ENCODE measurements at places on chromosomes 5 and 9.

DNA sequence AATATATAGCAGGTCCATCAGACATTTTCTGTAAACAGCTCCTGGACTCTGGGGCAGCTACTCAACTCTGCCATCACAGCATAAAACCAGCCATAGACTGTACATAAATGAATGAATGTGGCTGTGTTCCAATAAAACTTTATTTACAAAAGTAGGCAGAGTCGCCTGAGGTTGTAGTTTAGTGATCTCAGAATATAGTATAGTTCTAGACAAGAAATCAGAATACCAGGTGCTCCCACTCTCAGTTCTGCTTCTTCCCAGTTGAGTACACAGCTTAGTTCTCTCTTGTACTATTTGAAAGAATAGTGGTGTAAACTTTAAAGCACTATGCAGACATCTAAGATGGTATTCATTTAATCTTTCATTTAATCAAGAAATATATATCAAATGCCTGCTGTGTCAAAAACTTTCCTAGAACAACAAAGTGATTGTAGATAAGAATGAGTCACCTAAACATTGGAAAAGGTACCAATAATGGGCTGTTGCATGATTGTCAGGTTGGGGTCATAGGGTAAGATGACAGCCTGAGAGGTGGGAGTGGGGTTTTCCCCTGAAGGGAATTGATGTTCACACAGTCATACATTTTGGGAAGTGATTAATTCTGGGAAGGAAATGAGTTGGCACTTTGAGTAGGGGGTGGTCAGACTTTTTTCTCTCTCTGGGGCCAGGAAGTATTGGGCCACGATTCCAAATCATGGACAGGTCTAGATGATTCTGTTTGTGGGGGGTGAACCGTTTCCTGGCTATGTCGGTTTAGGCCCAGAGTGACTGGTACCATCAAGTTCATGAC, 37.0 kb downstream of the TNFSF8 start:
- no peak for DNase-seq

DNA sequence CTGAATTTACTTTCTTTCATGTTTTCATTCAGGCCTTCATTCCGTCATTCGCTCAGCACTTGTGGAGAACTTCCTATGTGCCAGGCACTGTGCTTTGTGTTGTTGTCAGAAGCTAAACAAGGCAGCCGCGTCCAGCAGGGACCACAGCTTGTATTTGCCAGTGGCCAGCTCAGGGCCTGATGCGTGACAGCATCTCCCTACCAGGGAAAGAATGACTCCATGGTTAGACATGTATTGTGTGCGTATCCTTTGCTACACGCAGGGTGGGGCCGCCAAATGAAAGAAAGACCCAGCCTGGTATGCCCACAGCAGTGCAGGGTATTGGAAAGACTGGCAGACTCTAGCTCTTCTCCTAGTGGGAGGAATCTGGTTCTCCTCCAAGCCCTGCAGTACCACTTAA, 4.7 kb upstream of the COL27A1 start:
- DNase-seq = no peak

- no peak for DNase-seq
Observed at GRCh38 chr9:104177003-104177611, 83.0 kb downstream of the SMC2 start.

GRCh38 chr9:13665418-13666066, 386.1 kb upstream of the MPDZ start:
- no peak for DNase-seq

- DNase-seq = no peak
Observed at GRCh38 chr9:81858657-81859430, 69.4 kb upstream of the SPATA31D4 start.

GRCh38 chr5:169142264-169142970, 158.5 kb downstream of the SLIT3 start:
- no peak for DNase-seq

DNA sequence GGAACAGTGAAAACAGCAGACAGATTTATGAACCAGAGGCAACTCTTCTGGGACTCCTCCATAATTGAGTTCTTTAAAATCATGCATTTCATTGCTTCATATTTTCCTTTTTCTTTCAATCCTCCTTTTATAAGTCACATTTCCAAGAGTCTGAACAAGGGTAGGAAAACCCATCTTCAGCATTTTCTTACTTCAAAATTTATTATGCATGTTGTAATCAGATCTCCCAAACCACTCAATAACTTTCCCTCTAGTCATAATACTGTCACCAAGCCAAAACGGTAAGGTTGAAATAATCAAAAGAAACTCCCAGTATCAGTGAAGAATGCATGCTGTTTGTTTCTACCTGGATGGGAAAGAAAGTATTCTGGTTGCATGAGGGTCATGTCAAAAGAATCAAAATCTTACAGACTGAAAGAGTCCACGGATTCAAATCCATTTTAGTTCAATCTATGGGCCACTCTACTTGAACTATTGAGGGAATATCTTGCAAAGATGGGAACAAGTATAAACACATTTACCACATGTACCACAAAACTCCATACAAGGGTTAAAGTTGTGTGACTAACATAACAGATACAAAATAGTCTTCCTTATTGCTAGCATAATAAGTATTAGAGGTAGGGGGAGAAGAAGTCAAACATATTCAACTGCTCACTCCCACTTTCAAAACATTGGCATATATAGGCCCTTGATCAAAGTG, 797.3 kb downstream of the MAT2B start:
- no peak for DNase-seq

- DNase-seq = no peak
Observed at GRCh38 chr9:23683611-23684061, 142.4 kb downstream of the ELAVL2 start.

GRCh38 chr5:76528547-76529331, 94.5 kb downstream of the F2RL2 start:
- DNase-seq = no peak

- no peak for DNase-seq
Observed at GRCh38 chr5:170769246-170769645, 14.3 kb upstream of the GABRP start.

- DNase-seq = peak; percentile 10
Observed at GRCh38 chr5:368183-369084, 46.9 kb downstream of the AHRR start.
